SIG-M5 (cell line): ENCODE measurements at places on chromosomes 12 and 14.

- DNase-seq = no peak
These were observed 66.1 kb downstream of the DYRK2 start for GRCh38 chr12:67714648-67715047.

- no peak for DNase-seq
These were observed at the start of gene DHH for GRCh38 chr12:49094160-49094974. Gene DHH, minus strand, starts transcription at chr12:49094801. Its CDS starts 289 bp downstream, at chr12:49094512.

DNA sequence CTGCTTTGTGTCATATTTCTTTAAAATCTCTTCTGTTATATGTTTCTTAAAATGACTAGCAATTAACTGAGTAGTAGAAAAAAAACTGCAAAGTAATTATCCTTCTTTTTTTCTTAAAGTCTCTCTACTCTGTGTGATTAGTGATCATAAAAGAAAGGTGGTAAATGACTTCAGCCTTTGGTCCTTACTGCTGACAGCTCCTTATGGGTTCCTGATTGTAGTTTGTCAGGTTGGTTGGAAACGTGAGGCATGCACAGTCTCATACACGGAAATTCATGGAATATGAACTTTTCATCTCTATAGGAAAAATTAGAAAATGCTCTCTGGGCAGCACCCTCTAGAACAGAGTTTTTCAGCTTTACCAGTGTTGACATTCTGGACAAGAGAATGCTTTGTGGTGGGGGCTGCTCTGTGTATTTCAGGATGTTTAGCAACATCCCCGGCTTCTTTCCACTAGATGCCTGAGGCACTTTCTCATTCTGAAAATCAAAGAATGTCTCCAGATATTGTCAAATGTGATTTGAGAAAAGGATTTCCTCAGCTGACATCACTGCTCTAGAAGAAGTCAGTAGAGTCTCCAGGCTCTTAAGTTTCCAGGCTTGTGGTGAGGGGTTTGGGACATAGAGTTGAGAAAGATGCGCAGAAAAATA is 121.0 kb downstream of the PIK3C2G start:
- DNase-seq = no peak

- no peak for DNase-seq
These were observed 191.0 kb upstream of the ATP2B1 start for GRCh38 chr12:89899651-89900050.

DNA sequence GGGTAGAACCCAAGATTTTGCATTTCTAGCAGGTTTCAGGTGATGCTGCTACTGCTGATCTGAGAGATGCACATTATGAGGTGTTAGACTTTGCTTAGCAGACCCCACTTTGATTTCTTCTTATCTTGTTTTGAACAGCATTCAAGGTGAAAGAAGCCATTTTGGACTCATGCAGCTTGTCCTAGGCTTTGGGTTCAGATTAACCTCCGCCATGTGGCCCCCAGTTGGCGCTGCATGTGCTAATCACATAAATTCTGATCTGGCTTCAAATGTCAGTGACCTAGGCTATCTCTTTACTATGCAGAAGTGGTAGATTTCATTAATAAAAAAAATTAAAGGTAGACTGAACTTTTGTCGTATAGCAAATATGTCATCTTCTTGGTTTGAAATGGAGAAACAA is 89.8 kb upstream of the DYRK2 start:
- no peak for DNase-seq

- no peak for DNase-seq
These were observed 57.2 kb upstream of the USP44 start for GRCh38 chr12:95608252-95609033.

GRCh38 chr14:74611650-74612349 is at the start of gene LTBP2:
Gene LTBP2, minus strand, starts transcription at chr14:74612237. Its CDS starts 293 bp downstream, at chr14:74611944.
- no peak for DNase-seq

GRCh38 chr12:162467-163307 is 51.3 kb downstream of the SLC6A12 start:
- DNase-seq = no peak

GRCh38 chr12:105240228-105240627 is 4.3 kb upstream of the APPL2 start:
- no peak for DNase-seq

DNA sequence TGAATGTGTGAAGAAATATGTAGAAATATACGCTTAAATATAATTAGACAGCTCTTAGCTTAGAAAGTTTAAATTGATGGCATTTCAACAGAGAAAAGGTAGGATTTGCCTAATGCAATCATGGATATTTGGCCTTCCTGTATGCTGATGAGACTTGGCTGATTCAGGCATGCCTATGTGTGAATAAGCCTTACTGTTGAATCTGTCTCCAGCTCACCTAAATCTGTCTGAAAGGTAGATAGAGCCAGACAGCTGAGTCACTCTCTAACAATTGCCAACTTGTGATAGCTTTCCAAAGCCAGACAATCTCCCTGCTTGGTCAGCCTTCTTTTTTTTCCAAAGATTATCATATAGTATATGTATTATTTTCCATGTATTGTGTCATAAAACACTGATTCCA is 92.8 kb upstream of the FLRT2 start:
- no peak for DNase-seq

DNA sequence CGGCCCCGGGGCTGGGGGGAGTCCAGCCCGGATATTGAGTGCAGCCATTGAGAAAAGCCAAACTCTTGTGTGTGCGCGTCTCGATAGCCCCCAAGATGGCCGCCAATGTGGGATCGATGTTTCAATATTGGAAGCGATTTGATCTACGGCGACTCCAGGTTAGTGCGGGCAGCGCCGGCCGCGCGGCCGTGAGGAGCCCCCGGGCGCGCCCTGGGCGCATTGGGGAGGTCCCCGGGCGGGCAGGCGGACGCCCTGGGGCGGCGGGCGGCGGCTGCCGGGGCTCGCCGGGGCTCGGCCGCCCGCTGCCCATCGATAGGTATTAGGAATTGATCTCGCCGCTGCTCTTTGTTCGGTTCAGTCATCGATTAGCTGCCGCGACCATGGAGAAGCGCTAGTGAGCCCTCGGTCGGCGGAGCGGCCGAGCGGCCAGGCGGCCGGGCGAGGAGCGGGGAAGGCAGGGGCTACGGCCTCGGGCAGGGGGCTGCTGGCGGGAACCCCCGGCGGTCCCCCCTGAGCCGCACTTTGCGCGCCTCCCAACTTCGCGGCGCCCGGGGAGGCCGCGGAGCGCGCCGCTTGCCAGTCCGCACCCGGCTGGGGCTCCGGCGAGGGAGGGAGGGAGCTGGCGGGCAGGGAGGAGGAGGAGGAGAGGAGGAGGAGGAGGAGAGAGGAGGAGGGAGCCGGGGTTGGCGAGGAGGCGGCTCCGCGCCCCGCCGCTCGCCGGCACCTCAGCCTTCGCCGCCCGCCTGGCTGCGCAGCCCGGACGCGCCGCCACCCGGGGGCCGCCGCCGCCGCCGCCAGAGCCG is 113.9 kb upstream of the MYL2 start:
- no peak for DNase-seq

DNA sequence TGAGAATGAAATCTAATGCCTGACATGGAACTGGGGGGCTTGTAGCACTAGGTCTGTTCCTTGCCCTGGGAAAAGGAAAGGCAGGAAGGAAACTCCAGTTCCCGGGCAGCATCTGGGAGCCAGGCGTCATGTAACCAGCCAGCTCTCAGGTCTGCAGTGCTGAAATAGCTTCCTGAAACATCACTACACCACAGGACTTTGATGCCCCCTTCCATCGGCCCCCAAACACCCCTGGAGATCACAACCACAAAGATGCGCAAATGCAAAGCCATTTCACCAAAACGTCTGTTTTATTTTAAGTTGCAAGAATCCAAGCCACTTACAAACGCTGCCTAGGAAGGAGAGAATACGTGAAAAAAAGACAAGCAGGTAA is 40.9 kb downstream of the KCTD10 start:
- no peak for DNase-seq

DNA sequence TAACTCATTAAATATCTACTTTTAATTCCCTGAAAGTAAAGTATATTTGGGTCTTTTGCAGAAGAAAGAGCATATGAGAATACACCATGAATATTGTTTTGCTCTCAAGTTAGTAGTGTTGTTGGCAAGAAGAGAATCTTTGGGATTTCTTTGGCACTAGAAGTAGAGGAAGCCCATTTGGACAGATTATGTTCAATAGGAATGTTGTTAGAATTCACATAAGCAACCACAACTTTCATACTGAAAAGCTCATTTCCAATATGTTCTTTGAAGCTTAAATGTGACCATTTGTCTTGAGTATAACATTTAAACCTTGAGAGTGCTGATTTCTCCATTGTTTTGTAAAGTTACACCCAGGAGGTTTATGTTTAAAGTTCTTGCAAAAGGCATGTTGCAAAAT is 37.6 kb downstream of the PLEKHG7 start:
- DNase-seq = no peak

- DNase-seq = no peak
These were observed 73.8 kb downstream of the TTLL5 start for GRCh38 chr14:75734854-75735253.

GRCh38 chr12:42458575-42458974 is 131.0 kb downstream of the PRICKLE1 start:
- DNase-seq = no peak

DNA sequence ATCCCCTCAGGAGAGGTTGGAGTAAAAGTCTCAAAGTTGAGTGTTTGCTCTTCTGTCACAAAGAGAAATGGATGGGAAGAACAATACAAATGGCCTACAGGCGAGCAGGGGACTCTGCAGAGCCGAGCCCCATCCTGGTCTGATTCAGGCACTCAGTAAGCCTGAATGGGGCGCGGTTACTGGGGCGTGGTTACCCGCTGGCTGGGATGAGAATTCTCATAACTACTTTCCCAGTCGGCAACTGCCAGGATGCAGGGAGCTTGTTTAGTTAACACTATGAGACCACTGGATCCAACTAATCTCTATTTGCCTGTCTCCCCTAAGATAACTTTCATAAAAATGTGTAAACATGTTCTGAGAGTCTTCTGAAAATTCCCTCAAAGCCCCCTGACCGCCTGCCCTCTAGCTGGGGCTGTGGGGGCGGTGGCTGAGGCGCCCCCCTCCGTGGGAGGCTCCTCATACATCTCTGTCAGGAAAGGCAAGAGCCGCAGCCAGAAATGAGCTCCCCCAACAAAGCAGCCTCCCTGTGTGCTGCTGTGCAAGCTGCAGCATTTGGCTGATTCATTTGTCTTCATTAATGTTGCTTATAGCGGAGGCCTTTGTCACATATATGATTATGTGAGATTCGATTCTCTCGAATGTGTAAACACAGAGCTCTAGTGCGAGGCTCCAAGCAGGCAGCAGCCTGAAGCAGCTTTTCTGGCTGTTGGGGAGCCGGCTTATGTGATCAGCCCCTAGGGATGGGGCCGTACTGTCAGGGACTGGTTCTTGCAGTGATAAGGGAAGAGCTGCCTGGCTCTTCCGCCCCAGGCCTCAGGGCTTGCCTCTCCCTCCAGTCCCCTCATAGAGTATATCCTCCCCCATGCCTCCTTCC is 126.1 kb upstream of the ARHGAP5 start:
- DNase-seq = no peak

DNA sequence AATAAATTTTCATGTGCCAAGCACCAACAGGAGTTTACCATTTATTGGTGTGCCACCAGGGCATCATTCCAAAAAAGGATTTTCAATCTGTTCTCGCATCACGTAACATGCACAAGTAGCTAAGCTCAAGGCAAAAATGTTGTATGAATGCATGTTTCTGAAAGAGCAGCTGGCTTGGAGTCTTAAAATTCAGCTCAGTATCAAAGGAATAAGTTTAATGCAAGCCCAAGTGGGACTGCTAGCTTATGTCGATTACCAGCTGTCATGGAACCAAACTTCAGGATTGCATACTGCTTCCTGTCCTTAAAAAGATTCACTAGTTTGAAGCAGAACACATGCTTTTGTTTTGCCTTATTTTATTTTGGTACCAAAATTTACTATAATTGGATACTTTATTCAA is 437.0 kb downstream of the FSCB start:
- no peak for DNase-seq
